ENCODE measurements at places on chromosomes 7 and 10.

GRCh38 chr10:30765616-30766015, 136.1 kb upstream of the LYZL2 start:
- DNase-seq = no peak

- no peak for DNase-seq
Measured at GRCh38 chr10:115503546-115503945, 410.4 kb downstream of the ATRNL1 start.

DNA sequence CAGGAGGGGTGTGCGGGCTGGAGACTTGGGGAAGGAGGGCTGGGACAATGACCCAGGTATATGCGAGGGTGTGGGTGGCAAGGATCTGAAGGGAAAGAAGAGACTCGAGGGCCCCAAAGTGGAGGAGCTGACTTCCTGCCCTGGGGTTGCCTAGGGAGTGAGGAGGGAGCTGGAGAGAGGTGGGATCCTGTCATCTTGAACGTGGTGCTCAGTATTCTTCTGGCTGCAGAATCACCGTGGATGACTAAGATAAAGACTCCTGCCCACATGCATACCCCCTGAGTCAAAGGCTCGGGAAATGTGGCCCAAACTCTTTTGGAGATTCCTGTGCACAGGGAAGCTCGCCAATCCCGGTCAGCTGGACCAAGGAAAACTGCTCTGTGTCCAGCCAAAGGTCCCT, 31.2 kb downstream of the COL17A1 start:
- DNase-seq = no peak

- DNase-seq = no peak
Measured at GRCh38 chr10:20132816-20133215, 316.6 kb downstream of the PLXDC2 start.

- DNase-seq = no peak
Measured at GRCh38 chr10:61984803-61985418, 83.4 kb downstream of the ARID5B start.

DNA sequence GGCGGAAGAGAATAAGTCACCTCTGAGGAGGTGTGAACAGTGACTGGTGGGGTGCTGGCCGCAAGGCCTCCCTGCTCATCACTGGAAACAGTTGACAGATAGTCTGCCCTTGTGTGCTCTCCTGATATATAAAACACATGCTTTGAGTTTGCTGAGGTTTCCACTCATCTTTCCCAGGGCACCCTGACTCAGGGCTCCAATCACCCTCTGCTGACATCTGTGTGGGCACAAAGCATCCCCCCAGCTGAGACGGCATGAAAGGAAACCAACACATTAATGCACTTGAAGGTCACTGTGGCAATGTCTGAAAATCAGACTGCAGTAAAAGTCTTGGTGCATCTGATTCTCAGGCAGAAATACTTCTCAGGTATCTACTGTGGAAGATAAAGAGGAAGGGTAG, 49.8 kb downstream of the EPDR1 start:
- DNase-seq = no peak

- no peak for DNase-seq
Measured at GRCh38 chr7:122764902-122765301, 62.2 kb upstream of the RNF148 start.
